ENCODE measurements at places on chromosomes 5 and 9.

DNA sequence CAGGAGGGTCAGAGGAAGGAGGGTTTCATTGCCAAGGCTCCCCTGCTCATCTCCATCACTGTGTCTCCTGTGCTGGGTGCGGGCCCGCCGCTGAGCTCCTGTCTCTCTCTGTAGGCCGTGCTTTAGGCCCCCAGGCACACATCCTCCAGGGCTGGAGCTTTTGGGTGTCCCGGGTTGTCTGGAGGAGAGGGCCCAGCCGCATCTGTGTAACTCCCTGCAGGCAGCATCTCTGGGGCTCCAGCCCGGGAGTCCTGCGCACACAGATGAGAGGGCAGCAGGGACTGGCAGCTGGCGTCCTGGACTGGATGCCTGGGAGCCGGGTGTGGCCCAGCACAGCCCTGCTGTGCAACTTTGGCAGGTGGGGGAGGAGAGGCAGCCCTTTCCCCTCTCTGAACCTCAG, 40.2 kb downstream of the LRSAM1 start:
- peak; percentile 70 for DNase-seq

DNA sequence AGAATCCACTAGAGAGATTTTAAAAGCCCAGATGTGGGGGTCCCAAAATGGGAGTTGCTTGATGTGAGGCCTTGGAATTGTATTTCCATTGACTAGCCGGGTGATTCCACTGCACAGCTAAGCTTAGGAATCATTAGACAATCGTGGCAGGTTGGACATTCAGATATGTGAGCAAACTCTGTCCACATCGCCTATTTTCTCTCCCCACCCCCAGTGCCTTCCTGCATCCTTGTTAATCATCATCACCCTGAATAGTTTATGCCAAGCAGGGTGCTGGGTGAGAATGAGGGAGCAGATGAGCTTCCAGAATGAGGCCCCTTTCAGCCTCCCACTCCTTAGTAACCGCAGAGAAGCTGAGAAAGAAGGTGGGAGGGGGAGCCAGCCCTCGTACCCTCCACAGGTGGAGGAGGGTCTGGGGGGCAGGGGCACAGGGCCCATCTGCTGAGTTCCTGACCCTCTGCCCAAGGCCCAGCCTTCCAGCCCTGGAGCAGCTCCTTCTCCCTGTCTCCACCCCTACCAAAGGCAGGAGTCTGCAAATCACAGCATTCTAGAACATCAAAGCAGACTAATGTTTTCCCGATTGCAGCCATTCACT, 7.7 kb upstream of the TCOF1 start:
- no peak for DNase-seq

DNA sequence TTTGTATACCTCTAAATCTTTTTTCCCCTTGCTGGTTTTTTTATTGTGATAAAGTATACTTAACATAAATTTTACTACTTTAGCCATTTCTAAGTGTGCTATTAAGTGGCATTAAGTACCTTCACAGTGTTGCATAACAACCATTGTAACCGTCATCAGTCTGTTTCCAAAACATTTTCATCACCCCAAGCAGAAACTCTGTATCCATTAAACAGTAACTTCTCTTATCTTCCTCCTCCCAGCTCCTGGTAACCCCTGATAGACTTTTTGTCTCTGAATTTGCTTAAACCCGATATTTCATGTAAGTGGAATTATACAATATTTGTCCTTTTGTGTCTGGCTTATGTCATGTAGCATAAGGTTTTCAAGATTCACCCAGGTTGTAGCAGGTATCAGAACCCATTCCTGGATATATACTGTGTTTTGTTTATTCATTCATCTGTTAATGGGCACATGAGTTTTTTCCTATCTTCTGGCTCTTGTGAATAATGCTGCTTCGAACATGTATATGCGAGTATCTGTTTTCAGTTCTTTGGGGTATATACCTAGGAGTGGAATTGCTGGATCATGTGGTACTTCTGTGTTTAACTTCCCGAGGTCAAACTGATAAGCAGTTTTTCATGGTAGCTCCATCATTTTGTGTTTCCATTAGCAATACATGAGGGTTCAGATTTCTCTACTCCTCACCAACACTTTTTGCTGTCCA, 66.4 kb downstream of the EHMT1 start:
- DNase-seq, result no peak

- no peak for DNase-seq
Measured at GRCh38 chr9:135566552-135566951, 5.0 kb downstream of the PAEP start.

DNA sequence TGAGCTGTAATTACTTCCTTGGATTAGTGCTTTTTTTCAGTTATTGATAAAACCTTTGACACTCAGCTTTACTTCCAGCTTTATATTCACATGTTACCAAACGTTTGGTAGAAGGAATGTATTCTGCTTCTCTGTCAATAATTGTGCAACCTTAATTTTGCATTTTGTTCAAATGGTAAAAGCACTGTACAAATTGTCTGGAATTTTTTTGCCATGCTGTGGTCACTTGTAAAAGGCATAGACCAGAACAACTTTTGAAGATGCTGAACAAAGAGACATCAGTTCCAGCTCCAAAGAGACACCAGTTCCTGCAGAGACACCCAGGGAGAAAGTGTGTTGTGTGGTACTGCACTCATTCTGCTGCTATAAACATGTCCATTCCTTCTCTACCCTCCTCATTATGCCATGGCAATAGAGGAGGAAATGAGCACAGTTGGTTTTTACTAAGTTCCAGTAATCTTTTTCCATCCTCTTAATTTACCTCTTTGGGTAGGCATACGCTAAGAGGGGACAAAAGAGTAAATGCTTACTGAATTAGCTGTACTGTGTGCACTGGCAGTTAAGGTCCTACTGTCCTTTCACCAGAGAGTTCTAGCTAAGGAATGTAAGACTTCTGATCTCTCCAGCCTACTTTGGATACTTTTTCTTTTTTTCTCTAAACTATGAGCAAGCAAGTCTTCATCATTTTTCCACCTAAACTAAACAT, 387.4 kb downstream of the FGF10 start:
- no peak for DNase-seq

GRCh38 chr5:159049844-159050315, 49.8 kb downstream of the EBF1 start:
- DNase-seq, result no peak

DNA sequence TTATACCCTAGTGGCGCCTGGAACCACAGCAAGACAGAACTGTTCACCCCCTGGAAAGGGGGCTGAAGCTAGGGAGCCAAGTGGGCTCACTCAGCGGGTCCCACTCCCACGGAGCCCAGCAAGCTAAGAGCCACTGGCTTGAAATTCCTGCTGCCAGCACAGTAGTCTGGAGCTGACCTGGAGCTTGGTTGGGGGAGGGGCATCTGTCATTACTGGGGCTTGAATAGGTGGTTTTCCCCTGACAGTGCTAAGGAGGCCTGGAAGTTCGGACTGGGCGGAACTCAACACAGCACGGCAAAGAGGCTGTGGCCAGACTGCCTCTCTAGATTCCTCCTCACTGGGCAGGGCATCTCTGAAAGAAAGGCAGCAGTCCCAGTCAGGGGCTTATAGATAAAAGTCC, 19.5 kb downstream of the BTNL3 start:
- no peak for DNase-seq

DNA sequence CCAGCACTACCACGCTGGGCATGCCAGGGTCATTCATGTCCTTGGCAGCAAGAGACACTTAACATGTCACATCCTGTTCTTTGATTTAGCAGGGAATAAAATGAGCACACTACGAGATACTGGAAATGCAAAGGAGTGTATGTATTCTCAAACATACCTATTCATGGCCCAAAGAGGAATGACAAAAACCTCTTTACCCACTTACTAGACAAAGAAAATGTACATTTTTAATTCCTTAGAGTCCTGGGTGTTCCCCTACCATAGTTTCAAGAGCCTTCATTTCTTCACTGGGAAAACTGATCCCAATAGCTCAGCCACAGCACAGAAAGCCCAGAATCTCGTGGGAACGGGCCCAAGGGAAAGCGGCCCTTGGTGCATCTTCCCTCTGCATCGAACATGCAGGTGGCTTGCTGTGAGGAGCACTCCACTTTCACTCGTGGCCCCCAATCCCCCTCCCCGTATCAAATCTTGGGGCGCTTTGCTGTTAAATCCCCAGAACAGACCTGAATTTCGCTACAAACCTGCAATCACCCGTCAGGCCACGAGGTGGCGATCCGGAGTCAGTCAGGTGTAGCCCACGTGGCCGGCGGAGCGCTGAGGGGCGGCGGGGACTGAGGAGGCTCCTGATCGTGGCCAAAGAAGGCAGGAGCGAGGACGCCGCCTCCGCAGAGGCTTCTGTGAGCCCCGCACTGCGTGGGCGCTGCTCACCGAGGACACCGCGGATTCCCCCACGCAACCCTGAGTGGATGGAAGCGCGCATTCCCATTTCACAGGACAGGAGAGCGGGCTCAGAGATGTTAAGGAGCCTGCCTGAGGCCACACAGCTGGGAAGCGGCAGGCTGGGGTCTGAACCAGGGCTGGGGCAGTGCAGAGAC, 91.4 kb downstream of the LMX1B start:
- DNase-seq, result peak; percentile 47

DNA sequence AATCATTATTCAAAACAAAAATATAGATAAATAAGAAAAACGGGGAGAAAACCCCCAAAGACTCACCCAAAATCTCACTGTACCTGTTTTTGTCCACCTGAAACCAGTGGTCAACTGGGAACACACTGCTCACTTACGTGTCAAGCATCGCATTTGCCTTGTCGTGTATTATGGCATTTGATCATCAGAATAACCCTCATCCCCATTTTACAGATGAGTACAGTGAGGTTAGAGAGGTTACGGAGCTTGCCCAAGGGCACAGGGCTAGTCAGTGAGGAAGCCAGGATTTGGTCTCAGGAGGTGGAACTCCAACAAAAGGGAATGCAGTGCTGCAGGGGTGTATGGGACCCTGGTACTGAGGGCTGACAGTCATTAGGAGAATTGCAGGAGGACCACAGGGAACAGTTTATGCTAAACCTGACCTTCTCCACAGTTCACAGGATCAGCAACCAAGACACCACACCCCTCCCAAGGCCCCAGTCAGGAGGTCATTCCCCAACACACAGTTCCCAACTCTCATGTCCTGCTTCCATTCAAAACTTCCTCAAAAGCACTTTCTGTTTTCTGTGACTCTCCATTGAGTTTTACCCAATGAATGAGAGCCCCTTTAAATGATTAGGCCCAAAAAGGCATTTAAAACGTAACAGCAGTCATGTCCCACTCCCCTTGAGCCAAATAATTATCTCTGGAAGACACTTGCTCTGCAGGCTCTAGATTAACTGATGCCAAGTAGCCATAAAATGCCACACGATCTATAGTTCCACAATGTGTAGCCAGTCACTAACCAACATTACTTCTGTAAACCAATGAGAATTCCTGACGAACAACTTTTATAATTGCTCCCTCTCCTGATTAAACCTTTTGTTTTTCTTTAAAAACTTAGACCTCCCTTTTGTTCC, 50.8 kb downstream of the CTSL start:
- DNase-seq, result no peak

DNA sequence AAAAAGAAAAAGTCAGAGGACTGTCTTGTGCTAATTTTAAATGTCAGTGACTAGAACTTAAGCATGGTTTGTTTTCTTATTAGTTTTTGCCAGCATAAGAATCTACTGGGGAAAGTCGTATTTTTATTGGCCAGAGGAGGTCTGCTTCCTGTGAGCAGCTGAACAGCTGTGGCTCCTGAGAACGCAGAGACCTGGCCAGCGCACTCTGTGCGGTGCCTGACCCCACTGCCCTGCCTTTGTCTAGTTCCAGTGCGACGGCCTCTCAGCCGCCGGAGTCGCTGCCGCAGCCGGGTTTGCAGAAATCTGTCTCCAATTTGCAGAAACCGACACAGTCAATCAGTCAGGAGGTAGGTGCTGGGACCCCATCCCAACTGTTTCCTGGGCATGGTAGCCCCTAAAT, 42.5 kb downstream of the PRRC2B start:
- DNase-seq, result no peak

GRCh38 chr9:38417003-38417945, 7.0 kb downstream of the IGFBPL1 start:
- peak; percentile 31 for DNase-seq

GRCh38 chr5:124550731-124551130, 195.7 kb downstream of the ZNF608 start:
- no peak for DNase-seq

GRCh38 chr5:157038568-157039187, 20.2 kb downstream of the HAVCR1 start:
- no peak for DNase-seq

GRCh38 chr9:118962426-118962825, 406.8 kb downstream of the BRINP1 start:
- DNase-seq, result no peak

GRCh38 chr9:108012405-108012804, 522.8 kb upstream of the KLF4 start:
- DNase-seq, result no peak

GRCh38 chr5:158170534-158170933, 311.6 kb upstream of the CLINT1 start:
- DNase-seq, result no peak

DNA sequence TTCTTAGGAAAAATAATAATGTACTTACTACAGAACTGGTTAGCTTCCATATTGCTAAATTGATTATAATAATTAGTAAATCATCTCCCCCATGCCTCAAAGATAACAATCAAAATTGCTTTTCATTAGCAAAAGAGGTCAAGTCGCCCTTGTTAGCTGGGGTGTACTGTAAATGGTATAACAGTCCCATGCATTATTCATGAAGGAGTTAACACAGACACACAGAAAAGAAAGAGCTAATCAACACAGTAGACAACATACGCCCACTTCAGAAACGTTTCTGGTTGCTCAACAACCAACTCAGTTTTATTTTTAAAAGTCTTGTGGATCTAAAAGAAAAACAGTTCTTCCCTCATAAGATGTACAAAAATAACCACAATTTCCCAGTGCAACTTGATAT, 100.2 kb downstream of the MPDZ start:
- DNase-seq, result no peak

DNA sequence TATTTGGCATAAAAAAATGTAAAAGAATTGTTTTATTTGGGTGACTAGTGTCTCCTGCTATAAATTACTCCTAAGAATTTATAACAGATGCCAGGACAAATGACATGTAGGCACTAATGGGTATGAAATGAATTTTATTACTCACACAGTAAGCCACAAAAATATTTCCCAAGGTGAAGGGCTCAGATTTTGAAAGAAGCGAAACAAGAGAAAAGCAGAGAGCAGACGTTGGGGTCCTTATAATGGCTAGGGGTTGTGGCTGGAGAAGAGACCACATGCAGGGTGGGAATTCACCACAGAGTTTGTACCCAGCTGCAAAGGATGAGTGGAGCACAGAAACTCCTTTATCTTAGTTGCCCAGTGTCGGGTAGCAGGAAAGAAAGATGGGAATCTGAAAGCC, 45.0 kb upstream of the PRR16 start:
- DNase-seq, result no peak

DNA sequence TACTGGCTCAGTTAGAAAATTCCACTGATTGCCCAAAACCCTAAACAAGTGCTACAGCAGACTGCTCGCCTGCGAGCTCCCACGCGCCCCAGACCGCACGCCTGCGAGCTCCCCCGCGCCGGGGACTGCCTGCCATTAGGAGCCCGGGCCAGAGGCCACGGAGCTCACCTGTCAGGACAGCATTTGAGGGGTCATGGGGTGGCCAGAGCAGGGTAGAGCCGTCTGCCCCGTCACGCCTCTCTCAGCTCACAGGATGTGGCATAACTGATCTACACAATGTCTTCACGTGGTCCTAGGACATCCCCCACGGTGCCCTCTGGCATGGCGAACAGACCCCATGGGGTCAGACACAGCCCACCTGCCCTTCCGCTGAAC, 29.1 kb upstream of the LRRC14B start:
- no peak for DNase-seq

- DNase-seq, result no peak
Measured at GRCh38 chr5:108686676-108687075, 61.0 kb upstream of the FER start.

GRCh38 chr5:91293131-91293530, 90.0 kb downstream of the ARRDC3 start:
- no peak for DNase-seq

- DNase-seq, result no peak
Measured at GRCh38 chr9:114233491-114234185, 78.3 kb downstream of the COL27A1 start.

Measured in NCI-H524 (cell line).